ENCODE measurements at places on chromosomes 7 and 10.

- no peaks in the 10 kb centered on the region for H3K27me3 ChIP-seq
- H3K4me3 ChIP-seq: no peak overlapping the region
- no peaks in the 10 kb centered on the region for H3K4me1 ChIP-seq
- no peaks in the 10 kb centered on the region for H3K36me3 ChIP-seq
- H3K27ac ChIP-seq: no peak overlapping the region
These were observed 92.9 kb downstream of the SVOPL start for GRCh38 chr7:138608275-138608674.

DNA sequence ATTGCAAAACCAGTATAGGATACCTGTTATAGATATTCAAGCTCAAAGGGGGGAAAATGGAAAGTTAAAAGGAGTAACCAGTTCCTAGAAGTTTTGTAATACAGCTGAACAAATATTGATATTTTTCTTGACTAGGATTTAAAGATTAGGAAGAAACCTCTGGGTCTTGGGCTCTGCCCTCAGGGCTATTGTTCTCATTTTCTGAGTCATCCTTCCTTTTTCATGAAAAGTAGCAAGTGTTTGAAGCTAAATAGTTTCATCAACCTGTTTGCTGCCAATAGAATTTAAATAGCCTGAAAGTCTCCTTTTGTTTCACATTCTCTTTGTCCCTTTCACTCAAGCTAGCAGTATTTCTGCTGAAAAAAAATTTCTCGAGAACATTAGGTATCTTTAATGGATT is 1061.1 kb upstream of the GHITM start:
- no peaks in the 10 kb centered on the region for H3K4me1 ChIP-seq
- H3K27me3 ChIP-seq: no peaks in the 10 kb centered on the region
- DNase-seq: no peak

DNA sequence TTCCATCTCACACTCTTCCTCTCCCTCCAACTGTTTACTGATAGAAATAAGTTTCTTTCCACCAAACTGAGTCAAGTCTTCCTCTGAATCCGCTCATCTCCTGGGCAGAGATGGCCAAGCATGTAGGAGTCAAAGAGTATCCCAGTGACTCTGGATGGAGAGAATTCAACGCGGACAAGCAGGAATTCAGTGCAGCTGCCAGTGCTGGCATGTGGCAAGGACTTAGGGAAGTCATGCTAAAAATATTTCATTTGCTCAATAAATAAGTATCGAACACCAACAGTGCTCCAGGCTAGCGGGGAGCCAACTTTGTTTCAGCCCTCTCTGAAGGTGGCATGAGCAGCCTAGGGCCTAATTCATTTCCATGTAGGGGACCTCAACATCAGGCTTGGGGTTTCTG is 351.6 kb upstream of the ZMIZ1 start:
- H3K36me3 ChIP-seq: no peaks in the 10 kb centered on the region
- no peaks in the 10 kb centered on the region for H3K27me3 ChIP-seq
- no peaks in the 10 kb centered on the region for H3K4me1 ChIP-seq
- DNase-seq: no peak
- no peak overlapping the region for H3K4me3 ChIP-seq

DNA sequence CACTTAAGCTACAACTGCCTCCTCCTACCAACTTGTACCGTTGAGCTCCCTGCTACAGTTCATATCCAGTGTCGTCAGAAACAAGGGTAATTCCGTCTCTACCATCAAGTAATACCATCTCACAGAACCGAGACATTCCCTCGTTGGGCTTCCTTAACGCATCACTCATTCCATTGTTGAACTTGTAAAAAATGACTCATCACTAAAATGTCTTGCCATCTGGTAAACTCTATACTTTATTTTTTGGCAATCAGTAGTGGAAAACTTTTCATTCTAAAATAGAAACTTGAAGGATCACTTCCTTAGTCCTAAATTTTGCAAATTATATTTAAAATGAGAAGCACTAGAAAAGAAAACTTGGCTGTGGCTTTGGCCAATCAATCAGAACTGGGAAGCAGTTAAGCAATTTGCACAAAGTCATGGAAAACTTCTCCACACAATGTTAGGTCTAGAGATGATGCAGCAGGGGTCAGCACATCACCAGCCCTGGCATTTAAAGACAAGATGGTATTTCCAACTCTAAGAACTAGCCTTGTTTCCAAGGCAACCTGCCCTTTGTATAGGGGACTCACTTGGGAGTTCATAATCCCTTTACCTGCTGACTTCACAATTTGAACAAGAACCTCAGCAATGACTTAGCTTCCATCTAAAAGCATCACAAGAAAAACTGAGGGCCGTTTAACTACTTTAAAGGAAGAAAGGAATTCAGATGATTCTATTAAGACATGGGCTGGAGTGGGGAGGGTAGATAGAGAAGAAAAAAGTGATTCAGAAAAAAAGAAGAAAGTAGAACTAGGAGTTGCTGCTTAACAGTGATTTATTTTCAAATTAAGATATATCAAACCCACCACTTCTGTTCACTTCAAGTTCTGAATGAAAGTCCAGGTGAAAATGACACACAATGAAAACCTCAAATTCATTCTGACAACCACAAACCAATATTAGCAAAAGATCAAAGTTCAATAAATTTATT is 288.1 kb downstream of the PARD3 start:
- no peaks in the 10 kb centered on the region for H3K36me3 ChIP-seq
- no peak for DNase-seq
- H3K4me3 ChIP-seq: no peak overlapping the region
- H3K27me3 ChIP-seq: no peaks in the 10 kb centered on the region
- no peak overlapping the region for H3K27ac ChIP-seq

DNA sequence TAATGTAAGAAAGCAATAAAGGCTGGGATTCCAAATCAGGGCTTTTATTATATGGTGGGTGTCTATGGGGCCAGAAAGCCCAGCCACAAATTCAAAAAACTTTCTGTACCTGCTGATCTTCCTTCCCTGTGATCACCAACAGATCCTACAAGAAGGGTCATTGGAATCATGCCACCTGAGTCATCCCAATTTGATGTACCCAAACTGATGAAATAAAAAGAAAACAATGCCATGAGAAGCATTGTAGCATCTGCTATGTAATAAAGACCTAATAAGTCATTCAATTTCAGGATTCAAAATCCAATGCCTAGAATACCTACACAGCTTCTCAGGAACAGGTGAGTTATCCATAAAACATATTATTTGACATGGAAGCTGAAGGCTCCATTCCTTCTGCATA is 228.8 kb downstream of the DKK1 start:
- H3K4me3 ChIP-seq: no peak overlapping the region
- no peaks in the 10 kb centered on the region for H3K36me3 ChIP-seq
- H3K27me3 ChIP-seq: no peaks in the 10 kb centered on the region
- no peak for DNase-seq
- no peak overlapping the region for H3K27ac ChIP-seq

- H3K4me1 ChIP-seq: no peaks in the 10 kb centered on the region
- no peak overlapping the region for H3K27ac ChIP-seq
- H3K27me3 ChIP-seq: no peaks in the 10 kb centered on the region
- no peak for DNase-seq
These were observed 314.1 kb downstream of the WDR37 start for GRCh38 chr10:1370298-1370697.

DNA sequence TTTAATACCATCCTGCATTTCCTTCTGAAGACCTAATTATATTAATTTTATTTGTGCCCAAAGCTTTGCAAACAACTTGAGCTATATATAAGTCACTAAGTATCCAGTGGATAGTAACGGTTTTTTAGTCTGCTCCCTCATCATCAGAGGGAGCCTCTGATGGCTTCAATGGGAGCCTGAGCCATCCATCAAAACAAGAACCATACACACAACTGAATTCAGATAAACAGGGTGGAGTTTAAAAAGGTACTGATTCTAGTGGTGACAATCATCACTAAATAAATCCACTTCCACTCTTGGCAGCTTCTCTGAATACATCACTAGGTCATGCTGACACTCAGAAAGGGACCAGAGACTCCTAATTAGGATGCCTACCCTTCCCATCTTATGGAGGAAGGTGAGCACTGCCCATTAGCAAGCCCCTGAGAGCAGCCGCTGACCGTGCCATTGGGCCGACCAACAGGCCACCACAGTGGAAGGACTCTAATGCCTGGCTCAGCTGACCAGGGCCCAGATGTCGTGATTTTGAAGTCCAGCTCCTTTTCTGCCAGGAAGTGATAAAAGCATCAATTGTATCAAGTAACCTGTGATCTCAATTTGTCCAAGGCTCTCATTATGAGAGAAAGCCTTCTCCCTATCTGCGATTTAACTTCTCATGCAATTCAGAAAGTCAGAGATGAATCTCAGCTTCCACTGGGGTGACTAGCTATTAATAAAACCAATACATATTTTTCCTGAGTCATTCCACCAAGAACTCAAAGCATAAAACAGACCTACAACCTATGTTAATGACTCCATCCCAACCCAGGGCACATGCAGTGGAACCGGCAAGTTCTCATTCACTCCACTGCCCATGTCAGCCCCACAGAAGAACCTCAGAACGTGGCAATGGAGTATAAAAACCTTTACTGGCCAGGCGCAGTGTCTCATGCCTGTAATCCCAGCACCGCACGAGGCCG is 13.1 kb downstream of the VOPP1 start:
- H3K36me3 ChIP-seq: no peaks in the 10 kb centered on the region
- no peak for DNase-seq
- no peak overlapping the region for H3K27ac ChIP-seq
- H3K4me1 ChIP-seq: no peaks in the 10 kb centered on the region
- no peak overlapping the region for H3K4me3 ChIP-seq

DNA sequence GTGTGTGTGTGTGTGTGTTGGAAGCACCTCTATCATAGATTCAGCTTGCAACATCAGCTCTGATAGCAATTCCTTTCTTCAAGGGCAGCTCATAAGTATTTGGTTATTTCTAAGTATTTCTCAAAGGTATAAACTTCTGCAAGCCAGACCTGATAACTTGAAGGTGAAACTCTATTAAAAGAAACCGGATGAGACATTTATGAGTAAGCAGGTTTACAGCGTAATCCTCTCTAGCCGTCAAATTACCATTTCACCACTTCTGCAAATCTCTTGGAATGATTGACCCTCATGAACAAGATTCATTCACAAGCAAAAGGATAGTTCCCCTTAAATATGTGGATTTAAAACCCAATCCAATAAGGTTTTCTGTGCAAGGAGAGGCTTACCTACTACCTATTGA is 23.1 kb downstream of the PDE1C start:
- no peak for DNase-seq
- H3K4me1 ChIP-seq: no peaks in the 10 kb centered on the region
- H3K27ac ChIP-seq: no peak overlapping the region
- H3K36me3 ChIP-seq: no peaks in the 10 kb centered on the region

- no peak overlapping the region for H3K4me3 ChIP-seq
- no peak for DNase-seq
- H3K4me1 ChIP-seq: no peaks in the 10 kb centered on the region
These were observed 172.9 kb downstream of the TMEM26 start for GRCh38 chr10:61280303-61280702.

GRCh38 chr7:95596198-95597063 is at the start of gene PDK4:
Gene PDK4, minus strand, starts transcription at chr7:95596516. Its CDS starts 223 bp downstream, at chr7:95596293.
- H3K27ac ChIP-seq: peak within 1 kb of the TSS; percentile 98
- peak within 1 kb of the TSS; percentile 84 for H3K4me3 ChIP-seq
- H3K4me1 ChIP-seq: no peaks in the 10 kb centered on the region
- peak; percentile 98 for DNase-seq

DNA sequence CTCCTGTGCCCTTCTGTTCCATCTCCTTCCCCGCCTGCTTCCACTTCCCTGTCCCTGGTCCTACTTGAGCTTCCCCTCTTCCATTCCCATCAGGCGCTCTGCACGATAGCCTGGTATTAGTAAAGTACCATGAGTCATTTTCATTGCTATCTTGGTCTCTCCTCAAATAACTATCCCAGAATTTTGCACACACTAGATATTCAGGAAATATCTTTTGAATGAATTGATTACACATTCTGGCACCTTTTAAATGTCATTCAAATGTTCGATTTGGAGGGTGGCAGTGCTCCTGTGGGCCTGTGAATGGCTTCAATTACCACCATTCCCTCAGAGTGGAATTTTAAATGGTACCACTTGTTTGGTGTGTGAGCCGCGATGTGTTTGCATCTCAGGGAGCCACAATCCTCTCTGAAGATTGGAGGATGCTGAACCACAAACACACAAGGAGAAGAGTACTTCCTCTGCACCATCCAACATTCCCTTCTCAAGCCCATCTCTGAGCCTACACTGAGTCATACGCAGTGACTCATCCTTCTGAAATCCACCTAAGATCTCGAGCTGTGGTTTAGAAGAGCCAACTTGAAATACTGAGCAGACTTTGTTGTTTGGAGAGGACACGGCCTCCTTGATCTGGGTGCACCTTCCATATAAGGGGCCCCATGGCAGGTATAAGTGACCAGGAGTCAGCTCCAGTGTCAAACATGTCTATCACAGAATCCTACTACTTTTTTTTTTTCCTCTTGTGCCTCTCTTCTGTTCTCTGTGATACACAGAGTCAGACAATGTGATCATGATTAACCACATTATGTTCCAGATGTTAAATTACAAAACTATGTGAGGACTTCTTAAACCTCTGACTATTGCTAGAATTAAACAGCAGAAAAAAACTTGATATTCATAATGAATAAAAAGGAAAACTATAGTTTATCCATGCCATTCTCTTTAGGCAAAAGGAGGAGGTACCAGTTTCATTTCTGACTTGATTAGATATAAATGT is 81.9 kb downstream of the BMPER start:
- no peak overlapping the region for H3K4me3 ChIP-seq
- H3K36me3 ChIP-seq: peaks cover 2% of the 10 kb centered on the region
- peak overlapping the region; percentile 23 for H3K27ac ChIP-seq
- H3K27me3 ChIP-seq: no peaks in the 10 kb centered on the region
- peak; percentile 39 for DNase-seq

DNA sequence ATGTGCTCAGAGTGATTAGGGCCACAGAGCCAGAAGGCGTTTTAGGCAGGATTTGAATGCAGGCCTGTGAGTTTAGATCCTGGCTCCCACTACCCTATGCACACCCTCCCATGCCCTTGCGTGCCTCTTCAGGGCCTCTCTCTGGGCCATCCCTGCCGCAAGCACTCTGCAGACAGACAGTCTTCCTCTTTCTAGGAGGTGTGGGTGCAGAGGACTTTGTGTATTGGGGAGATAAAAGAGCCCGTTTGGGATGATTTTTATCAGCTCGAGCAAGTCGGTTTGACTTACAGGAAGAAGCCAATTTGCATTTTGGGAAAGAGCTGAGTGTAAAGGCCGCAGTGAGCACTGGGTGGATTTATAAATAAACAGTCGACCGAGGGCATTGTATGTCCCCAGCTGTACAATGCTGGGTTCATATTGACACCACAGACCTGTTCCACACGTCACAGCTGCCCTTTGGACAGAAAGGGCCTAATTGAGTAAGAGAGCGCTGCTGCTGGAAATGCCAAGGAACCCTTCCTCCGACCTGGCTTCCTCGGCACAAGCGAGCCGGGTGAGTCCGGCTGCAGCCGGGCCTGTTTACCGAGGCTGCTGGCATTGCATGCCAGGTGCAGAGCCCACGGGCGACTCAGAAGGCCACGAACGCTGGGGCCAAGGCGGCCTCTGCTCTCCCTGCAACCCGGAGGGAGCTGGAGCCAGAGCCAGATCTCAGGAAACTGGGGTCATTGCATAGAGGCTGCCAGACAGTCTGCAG is 25.1 kb downstream of the ZMIZ1 start:
- peaks cover 18% of the 10 kb centered on the region for H3K4me1 ChIP-seq
- peak overlapping the region; percentile 6 for H3K4me3 ChIP-seq
- H3K27me3 ChIP-seq: no peaks in the 10 kb centered on the region
- H3K36me3 ChIP-seq: no peaks in the 10 kb centered on the region
- peak; percentile 67 for DNase-seq

- peak overlapping the region; percentile 69 for H3K27ac ChIP-seq
- DNase-seq: no peak
- no peaks in the 10 kb centered on the region for H3K36me3 ChIP-seq
- H3K27me3 ChIP-seq: no peaks in the 10 kb centered on the region
- peaks cover 8% of the 10 kb centered on the region for H3K4me1 ChIP-seq
- no peak overlapping the region for H3K4me3 ChIP-seq
These were observed 86.5 kb downstream of the GSAP start for GRCh38 chr7:77329466-77330168.
